ENCODE measurements at places on chromosomes 12 and 14.

- no peak for DNase-seq
Observed at GRCh38 chr12:4119157-4119761, 154.3 kb upstream of the CCND2 start.

- no peak for DNase-seq
Observed at GRCh38 chr14:35556548-35556947, 22.6 kb downstream of the INSM2 start.

DNA sequence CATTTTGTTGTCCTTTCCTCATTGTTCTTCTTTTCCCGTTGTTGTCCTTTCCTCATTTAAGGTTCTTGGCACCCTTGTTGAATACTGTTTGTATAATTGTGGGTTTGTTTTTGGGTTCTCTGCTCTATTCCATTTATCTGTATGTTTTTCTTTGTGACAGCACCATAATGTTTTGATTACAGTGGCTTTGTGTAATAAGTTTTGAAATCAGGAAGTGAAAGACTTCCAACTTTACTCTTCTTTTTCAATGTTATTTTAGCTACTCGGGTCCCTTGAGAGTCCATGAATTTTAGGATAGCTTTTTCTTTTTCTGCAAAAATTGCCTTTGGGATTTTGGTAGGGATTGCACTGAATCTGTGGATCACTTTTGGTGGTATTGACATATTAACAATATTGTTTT is 28.1 kb downstream of the ETNK1 start:
- DNase-seq, result no peak

- no peak for DNase-seq
Observed at GRCh38 chr14:50085570-50086320, 30.6 kb downstream of the VCPKMT start.

DNA sequence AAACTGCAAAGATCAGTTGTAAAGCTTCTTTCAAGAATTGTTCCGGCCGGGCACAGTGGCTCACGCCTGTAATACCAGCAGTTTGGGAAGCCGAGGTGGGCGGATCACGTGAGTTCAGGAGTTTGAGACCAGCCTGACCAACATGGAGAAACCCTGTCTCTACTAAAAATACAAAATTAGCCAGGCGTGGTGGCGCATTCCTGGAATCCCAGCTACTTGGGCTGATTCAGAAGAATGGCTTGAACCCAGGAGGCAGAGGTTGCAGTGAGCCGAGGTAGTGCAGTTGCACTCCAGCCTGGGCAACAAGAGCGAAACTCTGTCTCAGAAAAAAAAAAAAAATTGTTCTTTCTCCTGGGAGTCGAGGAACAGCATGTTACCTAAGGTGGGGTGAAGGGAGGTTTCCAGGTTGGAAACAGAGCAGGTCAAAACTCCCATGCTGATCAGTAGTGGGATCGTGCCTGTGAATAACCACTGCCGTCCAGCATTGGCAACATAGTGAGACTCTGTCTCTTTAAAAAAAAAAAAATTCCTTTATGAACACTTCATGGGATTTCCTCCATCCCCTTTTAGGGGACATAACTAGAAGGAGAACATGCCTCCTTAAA is 13.9 kb downstream of the FBXO34 start:
- no peak for DNase-seq

- no peak for DNase-seq
Observed at GRCh38 chr12:122420471-122421162, 1.9 kb downstream of the CLIP1 start.

DNA sequence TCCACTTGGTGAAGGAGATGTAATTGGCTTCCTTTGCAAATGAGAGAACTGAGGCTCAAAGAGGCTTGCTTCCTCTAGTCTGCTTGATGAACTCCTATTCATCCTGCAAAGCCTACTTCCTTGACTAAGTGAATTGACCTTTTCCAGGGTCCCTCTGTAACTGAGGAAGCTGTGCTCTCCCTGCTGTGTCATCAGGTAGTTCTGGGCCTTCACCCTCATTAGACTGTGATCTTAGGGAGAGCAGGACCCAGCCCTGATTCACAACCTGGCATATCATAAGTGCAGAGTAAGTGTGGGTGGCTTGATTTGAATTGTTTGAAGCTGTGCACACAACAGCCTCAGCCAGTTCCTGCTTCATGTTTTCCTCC is 16.3 kb downstream of the ASB2 start:
- no peak for DNase-seq

DNA sequence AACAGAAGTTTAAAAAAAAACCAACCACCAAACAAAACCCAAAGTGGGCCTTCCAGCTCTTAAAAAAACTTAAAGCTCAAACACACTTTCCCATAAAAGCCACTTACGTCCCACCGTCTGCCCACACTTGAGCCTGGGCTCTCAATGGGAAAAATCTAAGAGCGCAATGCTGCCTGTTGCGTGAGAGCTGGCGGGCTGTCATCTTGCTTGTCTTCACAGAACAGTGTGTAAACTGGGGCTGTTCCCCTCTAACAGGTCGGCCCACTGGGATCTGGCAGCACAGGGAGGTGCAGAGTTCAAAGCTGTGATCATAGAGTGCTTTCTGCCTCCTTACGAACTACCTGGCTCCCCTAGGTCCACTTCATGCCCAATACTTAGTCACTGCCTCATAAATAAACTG is 80.0 kb downstream of the DICER1 start:
- no peak for DNase-seq

DNA sequence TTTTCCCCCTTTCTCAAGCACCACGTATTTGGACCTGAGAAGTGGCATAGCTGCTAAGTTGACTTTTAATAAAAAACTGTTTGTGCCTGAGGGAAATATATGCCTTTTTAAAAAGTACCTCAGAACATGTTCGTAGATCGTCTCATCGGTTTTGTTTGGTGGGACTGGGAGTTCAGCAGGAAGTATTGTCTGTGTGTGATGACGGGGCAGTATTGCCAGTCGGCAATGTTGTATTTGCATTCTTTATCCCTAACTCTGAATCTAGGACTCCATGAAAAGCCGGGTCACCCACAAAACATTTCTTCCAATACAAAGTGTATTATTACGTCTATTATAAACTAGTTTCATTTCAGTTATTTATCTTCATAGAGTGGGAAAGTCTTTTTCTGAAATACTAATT is 19.7 kb upstream of the FGD4 start:
- no peak for DNase-seq

DNA sequence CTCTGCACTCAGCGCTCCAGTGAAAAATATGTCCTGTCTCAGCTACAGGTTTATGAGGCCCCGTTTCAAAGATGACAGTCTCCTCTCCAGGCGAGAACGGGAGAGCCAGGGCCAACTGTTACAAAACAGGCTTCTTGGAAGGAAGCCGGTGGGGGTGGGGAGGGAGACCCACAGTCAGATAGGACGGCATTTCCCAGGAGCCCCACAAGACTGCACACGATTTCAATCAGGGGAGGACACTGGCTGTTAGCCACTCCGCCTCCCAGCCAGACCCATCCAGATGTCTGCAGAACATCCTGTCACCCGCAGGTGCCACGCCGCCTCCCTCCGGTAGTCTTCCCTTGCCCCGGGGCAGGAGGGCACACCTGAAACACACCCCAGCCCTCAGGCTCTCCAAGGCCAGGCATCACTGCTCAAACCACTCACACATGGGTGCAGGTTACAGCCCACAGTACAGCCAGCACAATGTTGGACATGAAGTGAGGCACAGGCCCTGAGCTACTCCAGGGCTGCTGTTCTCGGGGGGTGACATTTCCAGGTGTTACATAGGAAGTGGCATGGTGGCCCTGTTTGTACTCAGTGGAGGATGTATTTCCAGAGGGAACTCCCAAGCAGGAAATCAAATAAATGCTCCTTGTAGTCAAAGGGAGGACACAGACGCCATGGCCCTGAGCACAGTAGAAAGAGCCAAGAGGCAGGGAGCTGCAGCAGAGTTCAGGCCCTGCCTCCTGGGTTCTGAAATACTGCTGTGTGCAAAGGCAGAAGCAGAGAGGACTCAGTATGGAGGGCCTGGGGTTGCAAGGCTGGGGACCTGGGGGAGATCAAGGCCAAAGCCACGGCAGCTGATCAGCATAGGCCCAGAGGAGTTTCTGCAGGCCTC is 138.1 kb downstream of the BCL11B start:
- no peak for DNase-seq

- no peak for DNase-seq
Observed at GRCh38 chr12:3902921-3903320, 29.7 kb upstream of the PARP11 start.

- DNase-seq, result no peak
Observed at GRCh38 chr12:1628666-1629337, at the start of gene WNT5B. WNT5B (plus strand) TSS chr12:1629231; CDS start chr12:1631355, 2,124 bp downstream.

GRCh38 chr12:111368291-111368787 is 556 bp downstream of the PHETA1 start:
- peak; percentile 25 for DNase-seq

GRCh38 chr12:111056618-111057521 is 136.5 kb upstream of the MYL2 start:
- no peak for DNase-seq

GRCh38 chr14:75249958-75250336 is 28.7 kb upstream of the FOS start:
- no peak for DNase-seq

GRCh38 chr14:29608861-29609260 is 318.8 kb downstream of the PRKD1 start:
- no peak for DNase-seq

GRCh38 chr14:104369208-104369607 is 210.4 kb upstream of the C14orf180 start:
- no peak for DNase-seq

DNA sequence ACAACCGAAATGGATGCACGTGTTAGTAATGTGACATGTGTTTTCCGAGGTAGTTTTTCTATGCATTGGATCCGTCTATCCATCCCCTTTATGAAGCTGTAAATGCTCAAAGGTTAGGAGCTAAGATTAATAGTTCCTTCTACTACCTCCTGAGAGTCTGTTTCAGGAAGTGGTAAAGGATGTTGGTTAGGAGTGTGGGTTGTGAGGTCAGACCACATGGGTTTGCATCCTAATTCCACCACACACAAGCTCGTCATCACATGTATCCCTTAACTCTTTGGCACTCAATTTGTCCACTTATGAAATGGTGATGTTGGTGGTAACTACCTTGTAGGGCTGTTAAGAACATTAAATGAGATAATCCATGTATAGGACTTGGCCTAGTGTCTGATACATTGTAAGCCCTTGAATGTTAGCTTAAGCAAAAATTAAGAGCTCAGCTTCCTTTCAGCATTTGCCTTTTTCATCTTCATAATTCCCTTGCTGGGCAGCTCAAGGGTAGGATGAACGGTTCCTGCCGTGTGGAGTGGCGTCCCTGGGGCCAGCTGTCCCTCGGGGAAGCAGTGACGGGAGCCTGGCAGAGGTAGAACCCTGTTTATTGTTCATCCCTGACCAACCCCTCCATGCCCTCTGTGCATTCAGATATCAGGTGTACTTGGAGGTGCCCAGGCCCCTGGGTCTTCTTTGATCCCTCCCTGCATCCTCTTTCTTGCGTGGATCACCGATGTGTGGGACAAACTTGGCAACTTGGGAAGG is 52.3 kb downstream of the TSPAN9 start:
- DNase-seq, result no peak

GRCh38 chr12:94832780-94833681 is 170.5 kb downstream of the NDUFA12 start:
- DNase-seq, result no peak

- peak; percentile 8 for DNase-seq
Observed at GRCh38 chr12:65121049-65121955, at the start of gene WIF1. WIF1 (minus strand) TSS chr12:65121305; CDS start chr12:65121191, 114 bp downstream.

DNA sequence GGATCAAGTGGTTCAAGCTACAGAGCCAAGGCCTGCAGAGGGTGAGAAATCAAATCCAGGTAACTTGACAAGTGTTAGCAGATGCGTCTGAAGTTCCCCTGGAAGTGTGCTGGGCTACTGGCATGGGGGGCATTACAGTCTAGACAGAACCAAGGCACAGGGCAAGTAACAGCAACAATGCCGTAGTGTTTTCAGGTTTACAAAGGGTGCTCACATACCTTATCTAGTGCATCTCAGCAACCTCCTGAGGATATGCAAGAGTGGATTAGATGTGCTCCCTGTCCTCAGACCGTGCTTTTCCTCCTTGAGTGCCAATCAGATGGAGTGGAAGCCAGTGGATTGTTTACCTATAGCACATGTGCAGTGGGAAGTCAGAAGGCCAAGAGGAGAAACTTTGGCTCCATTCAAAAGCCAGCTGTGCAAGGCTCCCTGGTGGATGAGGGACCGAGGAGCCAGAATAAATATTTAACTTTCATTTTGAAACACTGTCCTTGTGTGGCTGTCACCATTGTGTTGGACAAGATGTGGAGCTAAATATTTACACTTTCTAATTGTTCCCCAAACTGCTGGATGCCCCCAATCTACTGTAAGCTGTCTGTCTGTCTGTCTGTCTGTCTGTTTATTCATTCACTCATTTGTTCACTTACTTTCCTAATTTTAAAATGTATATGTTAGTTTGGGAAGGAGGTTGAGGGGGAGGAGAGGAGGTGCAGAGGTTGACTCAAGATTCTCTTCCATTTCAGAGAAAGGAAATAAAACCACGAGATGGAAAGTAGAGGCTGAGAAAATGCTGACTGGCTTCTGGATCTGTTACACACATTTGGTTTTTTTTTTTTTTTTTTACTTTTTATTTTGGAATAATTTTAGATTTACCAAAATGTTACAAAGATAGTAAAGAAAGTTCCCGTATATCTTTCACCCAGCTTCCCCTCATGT is 184.0 kb upstream of the PARP11 start:
- DNase-seq, result no peak

- DNase-seq, result no peak
Observed at GRCh38 chr12:98420461-98420860, 94.9 kb upstream of the TMPO start.

- DNase-seq, result no peak
Observed at GRCh38 chr12:98873776-98874175, 228.7 kb downstream of the APAF1 start.

GRCh38 chr12:777550-778047 is 25.2 kb downstream of the WNK1 start:
- DNase-seq, result no peak

- DNase-seq, result peak; percentile 63
Observed at GRCh38 chr14:92951912-92952471, 29.0 kb downstream of the CHGA start.

GRCh38 chr12:124130691-124131591 is 157.9 kb downstream of the ZNF664 start:
- no peak for DNase-seq

DNA sequence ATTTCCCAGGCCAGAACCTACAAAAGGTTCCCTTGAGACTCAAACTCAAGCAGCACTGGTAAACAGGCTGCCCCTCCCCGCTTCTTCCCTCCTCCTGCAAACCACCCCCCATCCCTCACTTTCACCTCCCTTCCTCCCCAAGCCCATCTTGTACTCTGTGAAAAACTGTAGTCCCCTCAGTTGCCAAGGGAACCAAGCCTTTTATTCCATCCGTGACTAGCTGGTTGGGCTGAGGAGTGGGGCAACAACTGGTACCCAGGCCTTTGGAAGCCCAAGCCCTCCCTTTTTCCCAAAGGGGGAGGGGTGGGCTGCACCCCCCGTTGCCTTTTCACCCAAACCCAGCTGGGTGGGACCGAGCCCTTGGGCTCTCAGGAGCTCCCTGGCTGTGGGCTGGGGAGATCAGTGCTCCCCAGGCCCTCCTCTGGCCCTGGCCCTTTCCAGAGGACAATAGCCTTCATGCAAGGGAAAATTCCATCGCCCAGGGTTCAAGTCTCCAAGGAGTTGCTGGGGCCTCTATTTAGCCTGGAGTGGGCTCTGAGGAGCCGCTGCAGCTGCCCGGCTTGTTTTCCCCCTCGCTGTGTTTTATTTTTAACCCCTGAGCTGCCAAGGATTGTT is 61.9 kb downstream of the ZFP36L1 start:
- no peak for DNase-seq
